Dorsolateral prefrontal cortex (tissue), 122 donors: ENCODE measurements at places on chromosomes 16 and 17.

DNA sequence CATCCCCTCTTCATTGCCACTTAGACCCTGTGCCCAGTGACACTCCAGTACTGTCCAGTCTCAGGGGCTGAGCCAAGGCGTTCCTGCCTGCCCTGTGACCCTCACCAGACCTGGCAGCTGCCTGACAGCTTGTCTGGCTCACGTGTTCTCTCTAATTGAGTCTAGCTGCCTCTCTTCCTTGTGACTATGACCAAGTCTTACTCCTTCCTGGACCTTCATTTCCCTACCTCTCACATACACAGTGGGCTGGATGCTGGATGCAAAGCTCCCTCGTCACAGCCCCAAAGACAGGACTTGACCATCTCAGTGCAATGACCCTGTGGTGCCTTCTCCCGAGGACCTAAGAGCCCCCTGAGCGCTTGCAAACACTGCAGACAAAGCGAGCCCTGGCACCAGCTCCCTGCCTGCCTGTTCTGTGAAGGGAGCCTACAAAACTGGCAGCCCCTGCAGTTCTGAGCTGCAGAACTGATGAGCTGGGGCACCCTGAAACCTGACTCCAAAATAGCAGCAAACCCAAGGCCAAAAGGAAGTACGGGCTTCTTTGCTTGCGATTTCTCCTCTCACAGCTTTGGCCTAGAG is 1.7 kb downstream of the DEXI start:
- DNase-seq: no peak

DNA sequence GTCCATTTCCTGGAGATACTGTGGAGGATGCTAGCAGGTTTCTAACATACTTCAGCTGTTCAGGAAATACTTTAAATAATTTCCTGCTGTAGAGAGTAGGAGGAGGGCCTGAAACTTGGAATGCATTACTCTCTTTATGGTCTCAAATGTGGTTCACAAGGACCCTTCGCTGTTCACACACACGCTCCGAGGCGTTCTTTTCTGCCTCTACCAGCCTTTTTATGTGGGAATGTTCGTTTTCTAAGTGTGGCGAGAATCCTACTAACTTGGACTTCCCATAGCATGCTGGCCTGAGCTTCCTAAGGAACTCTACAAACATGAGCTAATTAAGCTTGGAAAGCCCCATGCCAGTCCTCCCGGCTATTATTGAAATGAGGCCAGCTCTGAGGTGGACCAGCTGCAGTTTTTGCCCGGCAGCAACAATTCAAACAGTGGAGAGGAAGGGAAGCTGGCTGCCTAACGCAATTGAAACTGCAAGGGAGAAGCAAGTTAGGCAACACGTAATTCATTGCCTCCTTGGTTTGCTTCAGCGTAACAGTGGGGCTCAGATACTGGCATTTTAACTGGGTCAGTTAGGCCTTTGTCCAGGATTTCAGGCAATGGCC is 18.9 kb downstream of the KPNA2 start:
- DNase-seq: no peak

- peak; percentile 37 for DNase-seq
Measured at GRCh38 chr16:70660672-70661350, 14.5 kb downstream of the IL34 start.

DNA sequence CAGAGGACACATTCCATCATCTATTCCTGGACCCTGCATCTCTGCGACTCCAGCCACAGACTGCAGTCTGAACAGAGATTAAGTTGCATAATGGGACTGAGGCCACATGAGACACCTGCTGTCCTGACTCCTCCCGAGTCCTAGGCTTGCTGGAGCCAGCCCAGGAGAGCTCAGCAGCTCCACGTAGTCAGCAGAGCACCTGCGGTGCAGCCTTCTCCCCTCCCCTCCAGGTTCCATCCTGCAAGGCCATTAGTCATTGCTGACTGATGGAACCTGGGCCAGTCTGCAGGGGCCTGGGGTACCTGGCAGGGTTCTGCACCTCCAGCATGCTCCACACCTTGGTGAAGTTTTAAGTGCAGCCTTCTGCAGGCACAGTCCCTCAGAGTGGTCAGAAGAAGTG is 76.7 kb downstream of the PLD6 start:
- DNase-seq: no peak

GRCh38 chr17:71423871-71424546 is 696.8 kb upstream of the SOX9 start:
- DNase-seq: no peak

DNA sequence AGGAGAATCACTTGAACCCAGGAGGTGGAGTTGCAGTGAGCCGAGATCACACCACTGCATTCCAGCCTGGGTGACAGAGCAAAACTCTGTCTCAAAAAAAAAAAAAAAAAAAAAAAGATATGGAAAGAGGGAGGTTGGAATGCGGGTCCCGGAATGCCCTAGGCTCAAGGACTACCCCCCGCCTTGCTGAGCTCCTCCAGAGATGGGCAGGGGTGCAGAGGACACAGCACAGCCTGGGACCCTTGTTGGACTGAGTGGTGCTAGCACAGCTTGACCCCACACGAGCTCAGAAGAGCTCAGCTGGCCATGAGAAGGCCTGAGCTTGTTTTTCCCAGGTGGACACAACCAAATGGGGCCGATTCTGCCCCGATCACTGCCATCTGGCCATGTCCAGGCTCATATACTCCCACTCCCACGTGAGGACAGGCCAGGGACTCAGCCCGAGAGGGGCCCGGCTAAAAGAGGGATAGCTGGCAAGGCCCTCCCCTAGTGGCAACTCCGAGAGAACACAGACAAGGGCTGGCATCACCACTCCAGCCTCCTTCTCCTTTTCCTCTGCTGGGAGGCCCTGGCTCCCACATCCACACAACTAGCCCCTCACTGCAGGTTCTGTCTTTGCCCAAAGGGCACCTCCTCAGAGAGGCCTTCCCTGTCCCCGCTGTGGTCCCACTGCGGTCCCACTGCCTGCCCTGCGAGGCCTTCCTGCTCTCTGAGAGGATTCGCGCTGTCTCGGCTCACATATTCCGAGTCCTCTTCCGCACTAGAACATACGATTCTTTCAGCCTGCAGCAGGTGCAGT is 11.0 kb downstream of the SGCA start:
- no peak for DNase-seq

GRCh38 chr17:47257651-47258339 is 4.2 kb downstream of the ITGB3 start:
- DNase-seq: no peak

DNA sequence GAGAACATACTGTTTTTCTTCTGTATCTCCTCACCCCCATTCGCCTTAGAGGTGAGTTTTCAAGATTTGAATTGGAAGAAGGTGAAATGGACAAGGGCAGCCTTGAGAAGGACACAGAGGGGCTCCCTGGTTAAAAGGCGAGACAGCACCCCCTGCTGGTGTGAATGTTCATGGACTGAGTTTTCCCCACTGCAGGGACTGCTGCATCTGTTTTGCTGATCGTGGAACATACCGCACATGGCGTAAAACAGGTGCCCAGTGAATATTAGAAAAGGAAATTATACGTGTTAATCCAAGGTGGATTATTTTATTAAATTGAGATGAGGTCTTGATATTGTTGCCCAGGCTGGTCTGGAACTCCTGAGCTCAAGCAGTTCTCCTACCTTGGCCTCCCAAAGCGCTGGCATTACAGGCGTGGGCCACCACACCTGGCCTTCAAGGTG is 54.5 kb downstream of the NDE1 start:
- DNase-seq: peak; percentile 79

DNA sequence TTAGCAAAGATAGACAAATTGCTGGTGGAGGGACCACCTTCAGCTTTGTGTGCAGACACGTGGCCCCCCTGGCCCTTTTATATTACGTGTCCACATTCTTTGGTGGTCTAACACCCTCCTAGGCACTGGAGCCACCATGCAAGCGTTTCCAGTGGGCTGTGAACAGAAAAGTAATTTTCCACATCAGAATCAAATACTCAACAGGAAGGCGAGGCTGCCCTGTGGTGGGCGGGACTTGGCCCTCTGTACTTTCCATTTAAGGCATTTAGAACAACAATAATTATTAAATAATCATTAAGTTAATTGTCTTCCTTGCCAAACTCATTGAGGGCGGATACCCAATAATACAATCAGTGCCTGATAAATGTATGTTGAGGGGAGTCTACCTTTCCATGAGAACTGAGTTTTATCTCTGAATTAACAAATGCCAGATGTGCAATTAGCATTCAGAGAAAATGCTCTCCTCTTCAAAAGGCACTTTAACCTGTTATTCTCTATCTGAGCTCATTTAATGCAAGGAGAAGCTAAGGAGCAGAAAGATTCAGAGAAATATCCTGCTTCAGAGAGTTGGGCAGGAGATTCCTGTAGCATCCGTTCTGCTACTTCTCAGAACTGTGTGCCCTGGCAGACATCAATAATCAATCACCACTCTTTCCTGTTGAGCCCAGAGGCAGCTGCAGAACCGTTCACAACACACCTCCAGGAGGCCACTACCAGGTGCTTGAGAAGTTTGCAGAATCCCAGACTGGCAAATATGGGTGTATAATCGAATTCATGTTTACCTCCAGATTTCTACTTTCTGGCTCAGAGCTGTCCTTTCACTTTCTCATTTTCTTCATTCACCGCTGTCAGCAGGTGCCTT is 109.4 kb downstream of the CMIP start:
- no peak for DNase-seq

GRCh38 chr16:89106533-89107202 is 13.0 kb downstream of the ACSF3 start:
- DNase-seq: no peak

GRCh38 chr16:79580453-79581191 is 19.9 kb downstream of the MAF start:
- DNase-seq: no peak
